ENCODE measurements at places on chromosomes 2 and 18.
A peak's percentile ranks its signal among the peaks of the same experiment; 100 is the strongest.

- no peak for DNase-seq
These were observed 3.9 kb downstream of the SLC35F6 start for GRCh38 chr2:26767894-26768487.

- no peak for DNase-seq
These were observed 33.7 kb downstream of the UNC80 start for GRCh38 chr2:209805351-209805750.

DNA sequence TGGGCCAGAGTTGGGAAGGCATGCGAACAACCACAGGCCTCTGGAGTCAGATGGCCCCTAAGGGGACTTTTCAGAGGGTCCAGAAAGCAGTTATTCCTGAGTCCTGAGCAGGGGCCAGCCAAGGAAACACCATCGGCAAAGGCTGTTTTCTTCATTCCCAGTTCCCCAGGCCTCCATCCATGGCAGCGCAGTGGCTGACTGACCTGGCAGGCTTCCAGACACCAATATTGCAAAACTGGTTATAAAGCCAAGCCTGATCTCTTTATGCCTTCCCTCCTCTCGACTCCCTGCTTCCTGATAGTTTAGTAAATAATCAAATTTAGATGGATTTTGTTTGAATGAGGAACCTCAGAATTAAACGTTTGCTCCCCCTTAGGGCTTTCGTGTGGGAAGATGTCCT lies 133.4 kb upstream of the ITGA6 start:
- DNase-seq: no peak

DNA sequence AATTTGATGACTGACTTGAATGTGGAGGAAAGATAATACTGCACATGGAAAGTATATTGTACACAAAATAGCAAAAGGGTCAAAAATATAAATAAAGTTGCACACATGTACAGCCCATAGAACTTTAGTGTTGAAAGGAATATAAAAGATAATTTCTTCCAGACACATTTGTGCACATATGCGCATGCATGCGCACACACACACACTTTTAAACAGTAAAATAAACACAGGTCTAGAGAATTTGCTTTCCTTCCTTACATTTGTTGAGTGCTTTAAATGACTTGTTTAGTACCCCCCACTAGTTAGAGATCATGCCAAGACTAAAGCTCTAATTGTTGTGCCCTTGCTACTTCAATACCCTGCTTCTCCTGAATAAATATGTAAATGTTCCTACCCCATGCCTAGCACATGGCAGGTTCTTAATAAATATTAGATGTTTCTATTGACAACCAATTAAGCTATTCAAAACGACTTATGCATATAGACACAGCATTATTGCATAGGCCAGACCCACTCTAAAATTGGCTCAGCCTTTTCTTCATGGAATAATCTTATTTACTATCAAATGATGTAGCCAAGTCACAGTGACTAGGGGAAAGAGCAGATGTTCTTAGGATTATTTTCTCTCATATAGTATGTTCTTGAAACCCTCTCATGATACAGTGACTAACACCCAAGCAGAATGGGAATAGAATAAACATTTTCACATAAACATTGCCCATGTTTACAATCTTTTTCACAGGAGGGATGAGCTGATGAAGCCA lies 165.5 kb upstream of the ACVR2A start:
- no peak for DNase-seq

DNA sequence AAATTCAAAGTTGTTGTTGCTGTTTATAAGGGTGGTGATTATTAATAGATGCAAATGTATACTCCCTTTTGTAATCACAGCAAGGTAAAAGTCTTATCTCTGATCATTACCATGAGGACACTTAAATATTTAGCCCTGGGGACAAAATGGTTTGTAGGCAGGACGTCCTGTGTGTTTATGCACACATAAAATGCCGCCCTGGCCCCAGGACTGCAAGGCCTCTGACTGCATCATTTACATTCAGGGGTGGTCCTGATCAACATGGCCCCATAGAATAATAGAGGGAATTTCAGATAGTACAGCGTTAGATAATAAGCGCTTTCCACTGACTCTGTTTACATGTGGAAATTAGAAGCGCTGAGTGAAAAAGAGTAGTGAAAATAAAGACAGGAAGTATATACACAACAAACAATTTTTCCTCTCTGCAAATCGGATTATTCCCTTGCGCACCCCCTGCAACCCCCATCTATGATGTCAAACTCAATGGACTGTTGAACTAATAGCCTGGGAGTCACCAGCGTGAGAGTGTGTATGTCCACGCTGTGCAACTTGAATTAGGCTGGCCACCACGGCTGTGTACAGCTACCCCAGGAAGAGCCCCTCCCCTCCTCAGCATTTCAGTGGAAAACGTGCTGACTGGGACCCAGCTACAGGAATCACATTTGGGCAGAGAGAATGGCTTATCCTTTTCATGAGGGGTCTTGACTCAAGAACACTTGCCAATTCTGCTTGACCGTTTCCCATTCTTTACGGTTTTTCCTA lies 291.5 kb downstream of the SOX11 start:
- DNase-seq: no peak

DNA sequence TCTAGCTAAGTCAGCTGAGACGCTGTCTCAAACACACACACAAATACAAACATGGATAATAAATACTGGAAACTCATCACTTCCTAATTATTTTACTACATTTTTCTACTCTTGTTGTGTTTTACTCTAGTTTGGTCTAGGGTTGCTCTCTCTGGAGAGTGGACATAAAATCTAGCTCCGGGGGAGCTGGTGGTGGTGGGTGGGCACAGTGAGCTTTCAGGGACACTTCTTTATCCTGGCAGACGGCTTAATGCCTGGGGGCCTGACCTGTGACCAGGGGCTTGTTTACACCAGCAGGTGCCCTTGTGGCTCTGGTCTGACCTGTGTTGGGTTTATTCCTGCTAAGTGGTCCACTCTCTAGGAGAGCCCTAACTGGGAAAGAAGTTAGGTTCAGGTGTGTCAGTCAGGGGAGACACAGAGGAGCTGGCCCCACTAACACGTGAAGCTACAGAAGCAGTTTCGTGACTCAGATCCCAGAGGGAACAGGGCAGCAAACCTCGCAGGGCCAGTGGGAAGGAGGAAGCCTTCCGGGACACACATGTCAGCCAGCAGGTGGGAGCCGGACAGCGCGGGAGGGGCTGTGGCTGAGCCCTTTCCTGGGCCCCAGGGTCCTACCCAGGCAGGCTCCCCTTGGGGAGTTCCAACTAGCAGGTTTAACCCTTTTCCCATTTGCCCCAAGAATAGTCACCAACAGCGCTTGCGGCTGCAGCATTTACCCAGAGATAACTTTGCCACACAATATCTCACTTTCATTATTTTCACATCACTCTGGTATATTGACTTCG lies 22.5 kb upstream of the BOK start:
- DNase-seq: no peak

DNA sequence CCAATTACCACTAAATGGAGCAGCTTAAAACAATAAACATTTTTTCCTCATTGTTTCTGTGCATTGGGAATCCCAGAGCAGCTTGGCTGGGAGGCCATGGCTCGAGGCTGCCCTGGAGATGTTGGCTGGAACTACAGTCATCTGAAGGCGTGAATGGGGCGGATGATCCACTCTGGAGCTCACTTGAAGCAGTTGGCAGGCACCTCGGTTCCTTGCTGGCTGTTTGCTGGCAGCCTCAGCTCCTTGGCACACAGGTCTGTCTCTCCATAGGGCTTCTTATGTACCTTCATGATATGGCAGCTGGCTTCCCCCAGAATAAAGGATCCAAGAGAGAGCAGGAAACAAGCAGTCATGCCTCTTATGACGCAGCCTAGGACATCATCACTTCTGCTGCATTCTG lies 227.0 kb upstream of the COPS8 start:
- DNase-seq: no peak

DNA sequence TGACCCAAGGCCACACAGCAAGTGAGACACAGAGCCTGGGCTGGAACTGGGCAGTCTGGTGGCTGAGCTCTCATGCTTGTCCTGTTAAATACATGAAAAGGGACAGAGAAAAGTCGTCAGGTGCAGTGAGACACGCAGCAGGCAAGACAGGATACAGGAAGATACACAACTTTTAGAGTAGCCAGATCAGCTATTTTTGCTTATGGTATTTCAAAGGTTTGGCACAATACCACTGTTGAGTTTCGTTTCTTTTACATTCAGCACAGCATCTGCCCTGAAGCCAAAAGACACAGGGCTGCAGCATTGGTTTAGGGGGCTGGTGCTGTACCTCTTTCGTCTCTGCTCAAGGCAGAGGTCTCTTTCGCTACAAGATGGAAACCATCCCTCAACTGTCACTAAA lies 14.0 kb downstream of the FHL2 start:
- no peak for DNase-seq

GRCh38 chr18:3651266-3651665 lies 201.3 kb downstream of the TGIF1 start:
- DNase-seq: no peak

- DNase-seq: no peak
These were observed 74.3 kb downstream of the ICOS start for GRCh38 chr2:204010628-204011560.

- DNase-seq: no peak
These were observed 8.5 kb downstream of the TYW5 start for GRCh38 chr2:199946836-199947235.

- DNase-seq: peak; percentile 81
These were observed 121.4 kb upstream of the CCDC195 start for GRCh38 chr2:224837558-224837957.

DNA sequence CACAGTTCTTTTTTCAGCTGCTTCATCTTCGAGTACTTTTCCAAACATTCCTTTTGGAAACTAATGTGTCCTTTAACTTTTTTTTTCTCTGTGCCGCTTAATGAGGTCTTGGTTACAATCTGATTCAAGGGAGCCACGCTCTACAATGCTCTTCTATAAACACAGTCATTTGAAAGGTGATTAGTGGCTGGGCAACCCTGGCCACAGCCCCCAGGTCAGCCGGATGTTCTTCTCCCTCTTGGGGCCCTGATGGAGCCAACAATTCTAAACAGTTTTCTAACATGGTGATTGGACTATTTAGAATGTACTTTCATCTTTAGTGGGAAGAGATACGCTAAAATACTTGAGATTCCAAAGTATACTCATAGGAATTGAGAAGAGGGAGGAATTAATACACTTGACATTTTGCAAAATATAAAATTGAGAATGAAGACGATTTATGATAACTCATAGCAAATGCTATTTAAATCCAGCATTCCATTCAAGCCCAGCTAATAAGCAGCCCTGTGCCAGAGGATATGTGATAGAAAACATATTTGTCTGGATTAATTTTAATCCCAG lies 83.7 kb upstream of the MBOAT2 start:
- DNase-seq: no peak

GRCh38 chr18:9359796-9360195 lies 25.2 kb downstream of the TWSG1 start:
- DNase-seq: no peak

DNA sequence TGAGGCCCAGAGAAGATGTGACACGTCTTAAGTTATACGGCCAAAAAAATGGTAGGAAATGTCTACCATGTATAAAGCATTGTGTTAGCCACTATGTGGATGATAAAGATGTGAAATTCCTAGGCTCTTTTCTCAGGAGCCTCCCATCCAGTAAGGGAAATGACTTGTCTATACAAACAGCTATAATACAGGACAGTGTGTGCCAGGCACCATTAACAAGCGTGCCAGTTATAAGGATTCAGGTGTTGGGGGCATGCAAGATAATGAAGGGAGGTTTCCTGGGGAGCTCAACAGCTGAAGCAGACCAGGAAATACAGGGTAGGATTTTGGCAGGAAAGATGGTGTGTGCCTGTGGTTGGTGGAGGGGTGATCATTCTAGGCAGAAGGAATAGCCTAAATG lies 37.6 kb downstream of the ALPK2 start:
- no peak for DNase-seq

GRCh38 chr2:64656379-64656778 lies 2.7 kb upstream of the SERTAD2 start:
- DNase-seq: peak; percentile 34

GRCh38 chr2:2755990-2756389 lies 424.9 kb upstream of the MYT1L start:
- no peak for DNase-seq

DNA sequence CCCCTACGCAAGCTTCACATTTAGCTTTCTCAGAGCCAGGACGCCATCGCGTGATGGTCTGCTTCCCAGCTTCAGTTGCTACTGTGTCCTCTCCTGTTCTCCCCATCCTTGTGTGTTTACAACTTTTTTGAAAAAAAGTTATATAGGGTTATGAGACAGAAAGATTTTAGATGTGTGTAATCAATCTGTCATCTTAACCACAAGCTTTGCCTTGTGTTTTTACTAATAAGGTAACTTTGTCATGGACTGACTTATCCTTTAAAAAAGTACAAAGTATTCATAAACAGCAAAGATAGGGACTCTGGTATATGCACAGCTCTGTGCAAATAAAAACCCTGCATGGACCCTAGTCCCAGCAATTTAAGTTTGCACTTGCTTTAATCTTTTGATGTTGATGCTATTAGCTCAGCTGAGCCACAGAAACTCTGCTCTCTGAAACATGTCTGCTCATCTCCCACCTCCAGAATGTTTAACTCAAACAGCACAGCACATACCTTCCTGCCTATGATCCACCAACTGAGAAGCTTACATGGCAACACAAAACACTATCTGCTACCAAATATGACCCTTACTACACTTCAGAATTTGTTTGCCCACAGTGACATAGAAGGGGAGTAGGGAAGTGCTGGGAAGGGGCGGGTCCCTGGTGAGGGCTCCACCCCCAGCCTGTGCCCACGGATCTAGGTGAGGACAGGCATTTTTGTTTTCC lies 42.7 kb downstream of the SAP130 start:
- no peak for DNase-seq

DNA sequence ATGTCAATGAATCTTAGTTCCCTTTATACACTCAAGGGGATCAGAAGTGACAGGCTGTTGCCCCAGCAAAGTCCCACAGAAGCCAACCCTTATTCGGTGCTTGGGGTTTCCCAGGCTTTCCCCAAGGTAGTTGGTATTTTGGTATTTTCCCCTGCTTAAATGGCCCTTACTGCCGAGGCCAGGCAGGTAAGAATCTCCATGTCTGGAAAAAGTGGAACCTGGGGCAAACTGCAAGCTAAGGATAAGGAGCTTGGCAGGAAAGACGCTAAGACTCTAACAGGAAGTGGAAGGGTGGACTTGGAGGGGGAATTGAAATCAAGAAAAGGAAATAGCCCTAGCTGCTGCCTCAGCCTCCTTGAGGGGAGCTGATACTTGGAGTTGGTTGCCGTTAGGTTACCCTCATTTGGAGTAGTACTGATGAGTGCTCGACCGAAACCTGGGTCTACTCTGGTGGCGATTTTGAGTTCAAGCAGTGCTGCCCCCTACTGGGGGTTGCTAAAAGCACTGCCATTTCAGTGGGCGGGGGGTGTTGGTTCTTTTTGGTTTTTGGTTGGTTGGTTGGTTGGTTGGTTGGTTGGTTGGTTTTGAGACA lies 3.3 kb upstream of the GPBAR1 start:
- no peak for DNase-seq

- peak; percentile 75 for DNase-seq
These were observed 38.6 kb downstream of the ALPK2 start for GRCh38 chr18:58590254-58590653.

GRCh38 chr2:10775831-10776230 lies 36.8 kb downstream of the PDIA6 start:
- no peak for DNase-seq
